ENCODE measurements at places on chromosomes 6 and 20. TPM values are rescaled to one million over a fixed set of nuclear protein-coding genes. Genes with fewer than 3 reads are reported as not detected.

DNA sequence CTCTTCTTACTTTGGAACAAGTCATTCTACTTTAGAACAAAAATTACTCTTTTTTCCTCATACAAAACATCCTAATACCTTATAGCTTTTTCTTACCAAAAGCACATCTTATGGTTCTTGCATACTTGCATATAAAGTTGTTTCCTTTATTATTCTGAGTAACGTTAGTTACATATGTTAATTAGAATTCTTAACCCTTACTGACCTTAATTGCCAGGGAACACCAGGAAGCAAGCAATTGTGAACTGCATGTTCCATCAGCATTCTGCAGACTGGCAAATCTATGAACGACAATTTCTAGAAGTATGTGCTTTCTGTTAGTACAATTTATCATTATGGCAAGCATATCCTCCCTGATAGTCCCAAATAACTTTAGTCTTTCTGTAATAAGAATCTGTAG, 831.0 kb downstream of the C6orf118 start:
- no peak for DNase-seq

- no peak for DNase-seq
These were observed 401.9 kb downstream of the THBS2 start for GRCh38 chr6:168851460-168852375.

DNA sequence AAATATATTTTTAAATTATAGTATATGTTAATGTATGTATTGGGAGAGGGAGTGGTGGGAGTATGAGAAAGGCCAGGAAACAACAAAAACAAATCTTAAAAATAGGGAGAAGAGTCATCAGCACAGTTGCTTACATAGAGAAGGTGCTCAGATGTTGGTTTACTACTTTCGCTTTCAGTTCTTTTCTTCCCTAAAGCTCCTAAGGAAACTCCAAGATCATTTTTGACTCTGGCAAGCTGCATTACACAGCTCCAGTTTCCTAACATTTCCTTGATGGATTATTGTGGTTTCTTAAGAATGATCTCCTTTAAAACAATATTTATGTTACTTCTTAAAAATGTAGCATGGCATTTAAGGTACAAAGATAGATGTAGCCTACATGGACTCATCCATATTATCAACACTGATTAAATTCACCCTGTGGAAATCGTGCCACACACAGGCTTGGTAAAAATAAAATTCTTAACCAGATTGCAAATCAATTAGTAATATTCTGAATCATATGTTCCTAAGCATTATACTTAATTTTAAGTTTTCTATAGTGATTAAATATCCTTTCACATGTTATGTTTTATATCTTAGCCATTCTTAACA, 118.0 kb upstream of the MAN1A1 start:
- DNase-seq = no peak

The SRMS gene
- total RNA-seq = not detected

The TPX2 gene
- total RNA-seq = 31.0 TPM

GRCh38 chr6:43262000-43262779, 18.9 kb downstream of the TTBK1 start:
- no peak for DNase-seq

GRCh38 chr20:41533537-41534136, 84.5 kb downstream of the CHD6 start:
- no peak for DNase-seq

- DNase-seq = no peak
These were observed 6.7 kb upstream of the CMTR1 start for GRCh38 chr6:37426058-37426944.

The OLIG3 gene
- total RNA-seq = not detected

GRCh38 chr6:37305841-37306425, 47.9 kb upstream of the RNF8 start:
- no peak for DNase-seq

- DNase-seq = peak; percentile 23
These were observed 285.1 kb downstream of the CENPW start for GRCh38 chr6:126625019-126625418.

- DNase-seq = no peak
These were observed 798 bp downstream of the DSP start for GRCh38 chr6:7542065-7542873.

GRCh38 chr6:54192993-54193392, 81.8 kb downstream of the MLIP start:
- no peak for DNase-seq

The PLCB4 gene
- 5.9 TPM for total RNA-seq

- no peak for DNase-seq
These were observed 3.0 kb upstream of the NTSR1 start for GRCh38 chr20:62705627-62706026.

DNA sequence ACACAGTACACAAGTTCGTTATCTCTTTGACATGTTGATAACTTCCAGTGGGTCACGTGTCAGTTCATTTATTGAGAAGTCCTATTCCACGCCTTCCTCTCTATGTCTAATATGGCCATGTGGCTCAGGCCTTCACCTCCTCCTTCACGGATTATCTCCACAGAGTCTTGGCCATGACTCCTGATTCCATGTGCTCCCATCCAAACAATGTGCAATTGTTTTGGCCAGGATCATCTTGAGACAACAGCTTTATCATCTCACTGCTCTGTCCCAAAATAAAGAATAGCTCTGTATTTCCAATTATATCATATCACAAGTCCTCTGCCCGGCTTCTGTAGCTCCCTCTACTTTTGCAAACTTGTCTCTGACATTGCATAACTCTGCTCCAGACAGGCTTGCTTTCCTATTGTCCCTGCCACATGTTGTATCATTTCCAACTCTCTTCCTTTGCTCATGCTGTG, 11.1 kb upstream of the TXNDC5 start:
- no peak for DNase-seq

The GPX5 gene
- total RNA-seq = not detected

DNA sequence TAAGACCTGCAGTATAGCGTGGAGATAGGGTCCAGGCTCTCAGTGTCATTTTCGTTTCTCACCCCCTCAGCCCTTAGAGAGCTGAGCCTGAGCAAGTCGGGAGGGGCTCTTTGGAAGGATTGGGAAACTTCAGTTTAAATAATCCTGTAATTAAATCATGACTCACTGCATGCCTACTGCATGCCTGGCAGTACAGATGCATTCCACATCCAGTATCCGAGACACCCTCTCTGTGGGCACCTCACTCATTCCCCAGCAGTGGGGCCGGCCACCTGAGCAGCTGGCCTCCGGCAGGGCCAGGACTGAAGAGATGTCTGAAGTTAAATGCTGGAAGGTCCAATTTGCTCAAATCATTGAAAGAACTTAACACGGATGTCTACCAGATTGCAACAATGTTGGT, 316.6 kb downstream of the THBS2 start:
- DNase-seq = no peak

DNA sequence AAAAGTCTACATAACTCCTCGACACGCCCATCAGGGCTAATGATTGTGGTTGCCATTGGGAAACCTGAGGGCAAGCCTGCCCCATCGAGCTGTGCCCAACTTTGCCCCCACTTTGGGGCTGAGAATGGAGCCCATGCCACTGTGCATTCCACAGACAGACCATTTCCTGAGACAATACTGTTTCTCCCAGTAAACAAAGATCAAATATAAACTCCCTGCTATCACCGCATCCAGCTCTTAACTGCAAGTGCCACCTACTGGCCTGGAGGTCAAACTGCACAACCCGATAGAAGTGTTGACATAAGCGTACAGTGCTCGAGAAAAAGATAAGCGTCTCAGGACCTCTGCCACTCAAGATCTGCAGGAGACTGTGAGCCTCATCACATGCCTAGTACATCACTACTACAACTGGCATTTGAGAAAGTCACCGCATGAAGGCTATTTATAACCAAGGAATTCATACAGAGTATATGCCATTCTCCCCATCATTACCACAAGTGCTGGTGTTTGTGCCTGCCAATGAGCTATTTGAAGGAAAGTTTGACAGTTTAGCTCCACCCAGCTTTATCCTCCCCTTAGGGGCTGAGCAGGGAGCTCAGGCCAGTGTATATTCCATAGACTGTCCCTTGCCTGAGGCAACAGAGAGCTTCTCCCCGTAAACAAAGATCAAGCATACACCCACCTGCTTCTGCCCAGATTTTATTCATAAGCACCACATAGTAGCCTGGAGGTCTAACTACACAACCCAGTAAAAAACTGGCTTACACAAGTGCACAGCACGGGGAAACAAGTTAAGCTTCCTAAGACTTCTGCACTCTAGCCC, 4.5 kb upstream of the DEFB126 start:
- no peak for DNase-seq

DNA sequence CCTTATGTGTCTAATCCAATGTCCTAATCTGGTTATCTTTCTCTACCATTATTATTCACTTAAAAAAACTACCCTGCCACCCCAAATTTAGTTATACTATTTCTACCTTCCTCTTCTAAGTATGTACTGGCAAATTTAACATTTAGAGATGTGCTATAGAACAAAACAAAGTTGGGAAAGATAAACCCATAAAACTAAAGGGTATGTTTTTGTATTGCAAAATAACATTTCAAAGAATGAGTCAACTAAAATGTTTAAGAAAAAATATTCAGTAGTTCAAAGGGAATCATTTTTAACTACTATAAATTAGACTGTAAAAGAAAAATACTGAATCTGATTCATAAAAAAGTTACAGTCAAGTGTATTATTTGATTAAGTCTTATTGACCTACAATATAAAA, 103.0 kb downstream of the LMBRD1 start:
- no peak for DNase-seq

The TMEM74B gene
- 0.76 TPM for total RNA-seq

The NRSN2 gene
- total RNA-seq = 36.7 TPM

The C6orf163 gene
- total RNA-seq = 3.0 TPM

- no peak for DNase-seq
These were observed 500.4 kb upstream of the SULF2 start for GRCh38 chr20:48285656-48286055.

The MCHR2 gene
- not detected for total RNA-seq

GRCh38 chr20:54152227-54153040, 21.4 kb downstream of the CYP24A1 start:
- no peak for DNase-seq

DNA sequence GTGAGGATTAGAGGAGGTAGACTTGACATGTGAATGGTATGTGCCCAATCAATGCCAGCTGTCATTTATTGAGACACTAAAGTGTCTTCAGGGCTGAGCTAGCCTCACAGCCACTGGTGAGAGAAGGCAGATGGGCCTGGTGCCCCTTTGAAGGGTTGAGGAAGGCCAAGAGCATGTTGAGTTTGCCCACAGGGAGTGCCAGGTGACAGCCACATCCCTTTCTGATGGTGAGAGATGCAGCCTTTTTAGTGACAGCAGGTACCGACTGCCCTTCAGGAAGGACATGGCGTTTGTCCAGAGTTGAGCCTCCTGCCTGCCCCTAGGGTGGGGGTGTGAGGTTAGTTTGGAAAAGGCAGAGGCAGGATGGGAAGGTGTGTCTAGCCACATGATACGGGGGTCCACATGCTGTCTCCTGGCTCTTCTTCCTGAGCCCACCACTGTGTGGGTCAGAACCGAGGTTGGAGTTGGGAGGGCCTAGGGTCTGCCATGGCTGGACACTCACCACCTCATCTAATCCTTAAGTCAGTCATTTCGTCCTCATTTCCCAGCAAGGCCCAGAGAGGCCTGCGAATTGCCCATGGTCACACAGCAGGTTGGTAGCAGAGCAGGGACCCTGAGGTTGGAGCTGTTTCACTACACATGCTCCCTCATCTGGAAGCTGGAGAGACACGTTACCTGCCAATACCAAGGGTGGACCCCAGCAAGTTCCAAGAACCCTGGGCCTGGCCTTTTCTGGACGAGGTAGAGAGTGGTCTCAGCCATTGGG, 32.5 kb downstream of the SPDEF start:
- DNase-seq = no peak

DNA sequence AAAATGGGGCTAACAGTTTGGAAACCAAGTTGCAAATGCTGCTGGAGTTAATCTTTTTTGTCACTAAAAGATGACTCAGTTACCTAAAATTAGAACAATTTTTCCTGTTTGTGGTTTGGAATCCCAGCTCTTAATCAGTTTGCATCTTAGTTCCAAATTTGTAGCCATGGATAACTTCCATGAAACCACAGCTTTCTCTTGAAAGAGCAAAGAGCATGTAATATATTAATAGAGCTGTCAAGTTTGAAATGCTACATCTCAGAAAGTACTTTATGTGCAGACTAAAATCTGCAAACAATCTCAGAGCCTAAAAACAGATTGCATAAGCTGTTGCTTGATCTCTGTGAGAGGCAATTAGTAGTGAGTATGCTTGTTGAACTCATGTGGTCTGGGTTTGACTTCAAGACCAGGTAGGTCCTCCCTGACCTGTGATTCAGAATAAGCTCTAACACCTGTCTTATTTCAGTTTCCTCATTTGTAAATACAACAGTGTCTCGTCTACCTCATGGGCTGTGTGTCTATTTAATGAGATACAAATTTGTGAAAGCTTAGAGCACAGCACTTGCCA, 23.5 kb downstream of the DHX35 start:
- DNase-seq = no peak

- DNase-seq = no peak
These were observed 387.8 kb downstream of the BMP2 start for GRCh38 chr20:7155282-7155681.

DNA sequence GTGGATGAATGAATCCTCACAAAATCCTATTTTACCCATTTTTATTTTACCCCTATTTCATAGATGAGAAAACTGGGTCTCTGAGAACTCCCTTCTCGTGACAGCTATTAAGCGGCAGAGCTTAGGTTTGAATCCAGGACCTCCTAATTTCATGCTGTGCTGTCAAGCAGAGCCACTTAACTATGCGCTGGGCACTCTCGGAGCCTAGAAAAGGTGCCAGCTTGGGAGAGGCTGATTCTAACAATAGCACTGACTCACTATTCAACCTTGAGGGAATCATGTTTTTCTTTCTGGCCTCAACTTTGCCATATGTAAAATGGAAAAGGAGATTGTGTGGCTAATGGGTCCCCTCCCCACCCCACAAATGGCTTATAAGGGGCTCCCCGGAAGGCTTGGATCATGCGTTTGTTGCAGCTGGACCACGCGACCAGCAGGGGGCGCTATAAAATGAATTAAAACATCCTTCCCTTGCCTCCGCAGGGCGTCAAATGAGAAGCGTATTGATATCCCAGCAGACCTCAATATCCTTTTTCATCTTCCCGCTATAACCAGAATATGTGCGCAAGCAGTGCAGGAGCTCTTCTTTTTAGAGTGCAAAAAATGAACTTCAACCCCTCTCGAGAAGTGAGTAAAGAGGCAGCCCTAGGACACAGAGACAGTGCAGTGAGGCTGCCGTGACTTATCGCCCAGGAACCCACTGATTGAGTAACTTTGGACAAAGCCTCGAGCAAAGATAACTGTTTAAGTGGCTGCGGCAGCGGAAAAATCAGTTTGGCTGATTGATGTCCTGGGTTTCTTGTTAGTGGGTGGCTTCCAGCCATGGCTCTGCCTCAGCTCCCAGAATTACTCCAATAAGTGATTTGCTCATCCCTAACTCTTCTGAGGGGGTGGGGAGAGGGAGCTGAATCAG, 12.8 kb upstream of the PDYN start:
- DNase-seq = no peak

- DNase-seq = no peak
These were observed 80.2 kb upstream of the OPRM1 start for GRCh38 chr6:153958860-153959259.

DNA sequence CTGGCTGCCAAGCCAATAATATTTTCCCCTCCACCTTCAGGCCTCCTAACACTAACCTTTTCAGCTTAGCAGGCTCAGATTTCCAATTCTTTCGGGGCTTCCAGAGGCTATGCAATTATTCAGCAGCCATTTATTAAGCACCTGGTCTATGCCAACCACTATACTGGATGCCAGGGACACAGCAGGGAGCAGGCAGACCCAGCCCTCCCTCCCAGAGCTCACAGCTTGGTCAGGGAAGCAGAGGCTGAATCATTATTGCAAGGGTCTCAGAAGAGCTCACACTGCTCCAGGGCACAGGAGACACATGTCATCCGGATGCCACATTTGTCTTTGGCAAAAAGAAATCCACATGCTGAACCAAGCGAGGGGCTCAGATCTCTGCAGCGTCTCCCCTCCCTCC, 1.3 kb downstream of the BPIFB1 start:
- DNase-seq = no peak

Measured in glomerular endothelial cell (primary cell).